NCI-H460 (cell line): ENCODE measurements at places on chromosomes 13 and 19.
A peak's percentile ranks its signal among the peaks of the same experiment; 100 is the strongest.

DNA sequence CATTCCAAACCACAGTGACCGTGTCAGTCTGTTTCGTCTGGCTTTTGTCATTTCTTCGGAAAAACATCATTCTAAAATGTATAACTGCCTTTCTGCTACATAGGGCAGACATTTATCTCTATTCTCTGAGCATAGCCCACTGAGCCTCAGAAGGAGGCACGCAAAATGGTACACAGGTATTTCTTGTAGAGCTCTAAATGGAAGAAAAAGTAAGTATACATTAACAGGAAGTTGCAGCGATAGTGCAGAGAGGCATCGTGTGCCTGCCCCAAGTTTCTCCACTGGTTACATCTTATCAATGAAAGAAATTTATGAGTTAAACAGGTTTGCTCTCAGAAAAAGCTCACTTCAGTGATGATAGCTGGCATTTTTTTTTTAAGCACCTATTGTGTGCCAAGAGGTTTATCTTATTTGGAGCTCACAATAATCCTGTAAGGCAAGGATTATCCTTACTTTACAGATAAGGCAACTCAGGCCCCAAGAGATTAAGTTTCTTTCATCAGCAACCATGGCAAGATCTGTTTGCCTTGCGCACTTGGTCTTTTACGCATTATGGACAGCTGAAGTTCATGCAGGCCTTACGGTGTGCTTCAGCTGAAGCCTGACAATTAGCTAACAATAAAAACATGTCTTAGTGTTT lies 1.2 kb upstream of the RCBTB2 start:
- no peak for DNase-seq

- DNase-seq = peak; percentile 29
Observed at GRCh38 chr13:48976576-48977285, 1.0 kb downstream of the FNDC3A start.

DNA sequence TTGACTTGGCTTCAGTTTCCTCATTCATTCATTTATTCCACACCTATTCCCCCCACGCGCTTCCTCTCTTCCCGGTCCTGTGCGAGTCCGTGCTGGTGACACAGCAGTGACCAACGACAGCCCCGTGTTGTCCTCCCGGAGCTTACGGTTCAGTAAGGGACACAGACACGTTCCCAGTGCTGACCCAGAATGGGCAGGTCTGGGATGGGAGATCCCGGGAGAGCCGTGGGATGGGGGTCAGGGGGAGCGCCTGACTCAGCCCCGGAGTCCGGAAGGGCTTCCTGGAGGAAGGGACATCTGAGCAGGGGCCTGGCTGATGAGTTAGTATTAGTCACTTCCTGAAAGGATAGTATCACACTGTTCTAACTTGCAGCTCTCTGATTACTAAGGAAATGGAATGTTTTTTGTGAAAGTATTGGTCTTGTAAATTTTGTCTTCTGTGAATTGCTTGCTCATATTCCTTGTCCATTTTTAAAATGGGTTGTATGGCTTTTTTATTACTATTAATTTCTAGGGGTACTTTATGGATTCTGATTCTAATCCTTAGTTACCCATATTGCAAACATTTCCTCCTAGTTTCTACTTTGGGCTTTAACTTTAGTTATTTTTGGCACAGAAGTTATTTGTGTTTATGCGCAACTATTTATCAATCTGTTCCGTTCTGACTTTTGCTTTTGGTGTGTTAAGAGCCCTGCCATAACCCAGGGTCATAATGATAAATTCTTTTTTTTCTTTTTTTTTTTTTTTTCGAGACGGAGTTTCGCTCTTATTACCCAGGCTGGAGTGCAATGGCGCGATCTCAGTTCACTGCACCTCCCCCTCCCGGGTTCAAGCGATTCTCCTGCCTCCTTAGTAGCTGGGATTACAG lies 708 bp upstream of the ERCC1 start:
- DNase-seq = peak; percentile 94

- no peak for DNase-seq
Observed at GRCh38 chr19:28425046-28425931, 787.7 kb downstream of the UQCRFS1 start.

- no peak for DNase-seq
Observed at GRCh38 chr13:96898212-96898611, 96.1 kb downstream of the OXGR1 start.

- no peak for DNase-seq
Observed at GRCh38 chr13:28564030-28564429, 69.1 kb upstream of the FLT1 start.

DNA sequence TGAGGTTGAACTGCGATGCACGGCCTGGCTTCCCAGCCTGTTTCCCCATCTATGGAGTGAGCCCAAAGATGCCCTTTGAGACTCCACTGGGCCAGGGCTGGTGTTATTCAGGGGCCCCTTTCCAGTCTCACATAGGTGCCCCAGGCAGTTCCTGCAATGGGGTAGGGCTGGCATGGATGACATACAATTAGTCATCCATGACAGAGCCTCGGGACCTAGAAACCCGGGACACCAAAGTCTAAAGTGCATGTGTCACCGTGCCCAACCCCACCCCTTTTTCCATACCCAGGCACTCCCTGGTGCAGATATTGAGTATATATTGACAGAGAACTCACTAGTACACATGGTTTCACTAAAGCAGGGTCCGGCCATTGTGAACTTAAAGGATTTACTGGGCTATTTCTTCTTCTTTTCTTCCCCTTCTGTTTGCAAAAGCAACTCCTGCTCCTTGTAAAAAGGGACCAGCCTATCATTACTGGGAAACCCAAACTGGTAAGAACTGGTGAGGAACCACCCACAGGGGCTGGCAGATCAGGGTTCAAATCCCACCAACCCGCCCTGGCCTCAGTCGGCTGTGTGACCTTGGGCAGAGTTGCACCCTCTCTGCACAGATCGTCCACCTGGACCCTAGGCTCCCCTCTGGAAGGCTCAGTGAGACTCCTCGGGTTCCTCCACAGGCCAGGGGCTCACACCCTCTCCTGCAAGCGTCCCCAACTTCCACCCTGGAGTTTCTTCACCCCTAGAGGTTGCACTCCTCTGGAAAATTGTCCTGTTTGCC lies 2.7 kb downstream of the B3GNT3 start:
- peak; percentile 54 for DNase-seq

GRCh38 chr13:32175307-32175706 lies 139.9 kb downstream of the ZAR1L start:
- no peak for DNase-seq

- DNase-seq = peak; percentile 31
Observed at GRCh38 chr19:49057636-49058234, at the start of gene CGB7. Gene CGB7, minus strand, starts transcription at chr19:49057749. Its CDS starts 2,374 bp downstream, at chr19:49055375.

DNA sequence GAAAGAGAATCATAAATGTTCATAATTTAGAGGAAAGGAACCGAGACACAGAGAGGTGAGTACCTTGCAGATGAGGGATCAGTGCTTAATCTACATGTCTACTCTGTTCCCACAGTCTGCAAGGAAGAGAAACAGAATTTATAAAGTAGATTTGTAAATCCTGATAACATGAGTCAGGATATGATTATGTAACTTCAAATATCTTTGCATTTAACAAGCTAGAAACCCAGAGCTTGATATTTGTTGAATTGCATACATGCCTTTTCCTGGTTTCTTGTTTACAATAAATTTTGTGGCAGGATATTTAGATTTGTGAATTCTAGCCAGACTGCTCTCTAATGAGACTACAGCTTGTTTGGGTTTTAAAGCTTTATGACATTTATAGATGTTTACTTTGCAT lies 219.2 kb downstream of the ENOX1 start:
- no peak for DNase-seq

GRCh38 chr13:59823486-59823885 lies 340.2 kb downstream of the DIAPH3 start:
- no peak for DNase-seq

DNA sequence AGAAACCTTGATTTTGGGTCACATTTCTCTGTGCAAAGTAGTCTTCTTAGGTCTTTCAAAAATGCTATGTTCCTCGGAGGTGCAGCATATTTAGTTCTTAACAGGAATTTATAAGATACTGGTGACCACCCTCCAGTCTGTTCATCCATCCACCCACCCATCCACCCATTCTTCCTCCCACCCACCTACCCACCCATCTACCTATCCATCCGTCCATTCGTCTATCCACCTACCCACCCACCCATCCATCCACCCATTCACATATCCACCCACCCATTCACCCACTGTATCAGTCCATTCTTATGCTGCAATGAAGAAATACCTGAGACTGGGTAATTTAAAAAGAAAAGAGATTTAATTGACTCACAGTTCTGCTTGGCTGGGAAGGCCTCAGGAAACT lies 74.9 kb downstream of the KCTD15 start:
- DNase-seq = no peak

DNA sequence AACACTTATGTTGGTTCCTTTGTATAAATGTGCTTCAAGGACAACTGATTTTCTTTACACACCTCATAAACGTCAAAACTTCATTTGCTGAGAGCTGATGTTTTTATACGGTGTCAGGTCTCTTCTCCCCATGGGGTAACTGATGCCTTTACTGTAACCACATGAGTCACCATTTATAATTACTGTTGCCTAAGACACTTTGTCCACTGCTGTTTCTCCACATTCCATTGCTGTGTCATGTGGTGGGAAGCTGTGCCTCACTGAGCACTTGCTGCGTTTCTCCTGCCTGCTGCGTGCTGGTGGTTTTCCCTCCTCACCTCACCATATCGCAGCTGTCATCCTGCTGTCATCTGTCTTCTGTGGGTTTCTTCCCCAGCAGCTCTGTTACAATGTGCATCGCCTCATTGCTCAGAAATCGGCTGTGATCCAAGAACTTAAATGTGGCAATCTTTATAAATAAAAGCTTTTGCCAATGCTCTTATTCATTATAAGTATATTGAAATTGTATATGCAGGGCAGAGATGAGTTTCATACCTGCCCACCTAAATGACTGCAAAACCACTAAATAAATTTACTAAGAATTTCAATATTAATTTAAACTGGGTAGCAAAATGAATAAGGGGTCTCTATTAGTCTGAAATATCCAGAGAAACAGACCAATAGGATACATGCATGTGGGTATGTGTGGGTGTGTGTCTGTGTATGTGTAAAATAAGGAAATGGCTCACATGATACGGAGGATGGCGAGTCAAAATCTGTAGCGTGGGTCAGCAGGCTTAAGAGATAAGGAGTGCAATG lies 547.0 kb upstream of the SLITRK5 start:
- peak; percentile 71 for DNase-seq

GRCh38 chr13:25910991-25911419 lies 140.8 kb downstream of the SHISA2 start:
- DNase-seq = no peak

- no peak for DNase-seq
Observed at GRCh38 chr13:69935043-69935442, 172.6 kb upstream of the ATXN8OS start.
